ENCODE measurements at places on chromosomes 2 and 18.
A peak's percentile ranks its signal among the peaks of the same experiment; 100 is the strongest.

- DNase-seq, result peak; percentile 24
Measured at GRCh38 chr2:239061824-239062570, 214.1 kb downstream of the TWIST2 start.

GRCh38 chr2:203599509-203599908 is 64.4 kb upstream of the RAPH1 start:
- DNase-seq, result no peak

DNA sequence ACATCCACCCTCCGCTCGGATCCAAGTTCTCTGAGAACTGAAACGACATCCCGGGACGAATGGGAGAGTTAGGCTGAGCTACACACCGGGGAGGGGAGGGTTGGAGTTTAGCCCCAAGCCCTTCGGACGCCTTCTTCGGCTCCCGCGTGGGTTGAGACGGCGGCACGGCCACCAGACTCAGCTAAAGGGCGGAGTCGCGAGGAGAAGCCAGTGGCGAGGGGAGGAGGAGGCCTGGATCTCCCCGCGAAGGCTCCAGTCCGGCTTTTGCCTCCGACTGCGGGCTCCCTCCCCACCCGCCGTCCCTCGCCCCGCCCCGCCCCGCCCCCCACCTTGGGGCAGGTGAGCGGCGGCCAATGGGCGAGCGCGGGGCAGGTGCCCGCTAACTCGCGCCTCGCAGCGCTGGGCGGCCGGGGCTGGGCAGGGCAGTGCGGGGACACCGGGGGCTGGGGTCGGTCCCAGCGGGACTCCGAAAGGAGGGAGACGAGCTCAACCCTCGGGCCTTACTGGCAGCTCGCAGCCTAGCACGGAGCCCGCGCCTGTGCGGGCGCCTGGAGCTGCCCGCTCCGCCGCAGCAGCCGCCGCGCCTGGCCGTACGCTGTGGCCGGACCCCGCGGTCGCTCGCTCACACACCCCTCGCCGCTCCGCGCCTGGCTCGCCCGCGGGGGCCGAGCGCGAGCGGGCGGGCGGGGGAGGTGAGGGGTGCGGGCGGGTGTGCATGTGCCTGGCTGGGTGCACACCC is at the start of gene EMX1:
Gene EMX1 (plus strand): TSS at position 382 of the 739 bp plus-strand sequence. CDS start 334 bp downstream, at position 716.
- peak; percentile 84 for DNase-seq

GRCh38 chr2:145918951-145919350 is 1399.0 kb upstream of the ZEB2 start:
- DNase-seq, result no peak

DNA sequence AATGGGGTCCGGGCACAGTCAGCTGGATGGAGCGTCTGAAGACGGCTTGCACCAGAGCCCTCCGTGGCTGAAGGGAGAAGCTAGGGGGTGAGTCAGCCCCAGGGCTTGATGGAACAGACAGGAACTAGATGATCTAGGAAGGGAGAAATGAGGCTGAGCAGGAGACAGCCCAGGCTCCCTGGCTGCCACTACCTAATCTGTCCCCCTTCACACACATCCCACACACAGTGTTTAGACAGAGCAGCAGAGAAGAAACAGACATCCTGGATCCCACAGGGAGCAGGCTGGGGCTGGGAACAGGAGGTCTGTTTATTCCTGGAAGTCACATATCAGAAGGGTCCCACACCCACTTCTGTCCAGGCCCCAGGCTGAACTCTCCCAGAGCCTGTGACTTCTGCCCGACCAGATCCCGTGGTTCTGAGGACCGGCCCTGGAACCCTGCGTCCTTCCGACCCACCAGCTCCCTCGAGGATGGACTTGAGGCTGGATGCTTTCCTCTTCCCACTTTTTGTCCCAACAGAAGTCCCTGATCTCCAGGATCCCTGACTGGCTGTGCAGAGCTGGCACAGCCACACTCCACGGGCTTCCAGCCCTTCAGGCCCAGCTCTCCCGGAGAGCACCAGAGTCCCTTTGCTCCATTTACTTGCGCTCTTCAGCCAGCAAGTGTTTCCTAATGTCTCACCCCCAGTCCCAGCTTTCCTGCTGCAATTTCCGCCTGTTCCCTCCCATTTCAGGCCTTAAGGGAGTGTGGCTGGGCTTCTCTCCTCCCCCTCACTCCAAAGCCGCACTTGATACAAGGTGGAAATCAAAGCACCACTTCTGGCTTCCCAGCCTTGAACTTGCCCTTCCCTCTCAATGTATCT is 1.5 kb upstream of the GPBAR1 start:
- DNase-seq, result no peak

DNA sequence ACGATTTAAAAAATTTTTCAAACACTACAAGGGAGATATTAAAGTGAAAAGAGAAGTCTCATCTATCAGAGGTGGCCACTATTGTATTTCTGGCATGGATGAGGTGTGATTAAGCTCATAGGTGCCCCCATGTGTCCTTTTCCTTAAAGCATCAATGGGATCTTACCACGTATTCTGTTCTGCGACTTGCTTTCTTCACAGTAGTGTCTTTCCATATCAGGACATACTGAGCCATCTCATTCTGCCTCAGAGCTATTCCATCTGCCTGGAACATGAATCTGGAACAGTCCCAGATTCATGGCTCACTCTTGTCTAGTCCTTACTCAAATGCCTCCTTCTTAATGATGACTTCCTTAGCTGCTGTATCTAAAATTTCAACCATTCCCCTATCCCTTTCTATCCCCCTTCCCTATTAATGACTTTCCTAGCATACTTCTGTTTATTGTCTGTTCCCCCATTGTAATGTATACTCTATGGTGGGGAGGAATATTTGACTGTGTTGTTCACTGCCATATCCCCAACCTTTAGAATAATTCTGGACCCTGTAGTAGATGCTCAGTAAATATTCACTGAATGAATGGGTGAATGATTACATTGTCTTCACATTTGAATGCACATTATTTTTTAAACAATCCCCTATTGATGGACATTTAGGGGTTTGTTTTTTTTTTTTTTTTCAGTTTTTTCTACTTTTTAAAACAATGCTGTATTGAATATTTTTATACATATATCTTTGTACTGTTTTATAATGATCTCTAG is 11.1 kb downstream of the STAMBP start:
- no peak for DNase-seq

GRCh38 chr2:200454927-200455801 is 54.7 kb downstream of the KCTD18 start:
- no peak for DNase-seq

DNA sequence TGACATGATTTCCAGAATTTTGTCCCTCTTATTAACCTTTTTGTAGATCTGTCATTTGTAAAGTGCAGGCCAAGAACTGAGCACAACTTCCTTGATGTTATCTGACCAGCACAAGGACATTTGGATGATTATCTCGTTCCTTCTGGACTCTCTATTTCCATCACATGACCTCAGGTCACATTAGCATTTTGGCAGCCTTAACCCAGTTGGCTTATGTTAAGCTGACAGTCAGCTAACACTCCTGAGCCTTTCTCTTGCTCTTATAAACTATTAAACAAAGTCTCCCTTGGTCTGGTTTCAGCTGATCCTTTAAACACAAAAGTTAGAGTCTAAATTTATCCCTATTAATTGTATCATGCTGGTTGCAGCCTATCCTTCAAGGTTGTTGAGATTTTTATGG is 167.2 kb upstream of the RBBP8 start:
- peak; percentile 40 for DNase-seq

DNA sequence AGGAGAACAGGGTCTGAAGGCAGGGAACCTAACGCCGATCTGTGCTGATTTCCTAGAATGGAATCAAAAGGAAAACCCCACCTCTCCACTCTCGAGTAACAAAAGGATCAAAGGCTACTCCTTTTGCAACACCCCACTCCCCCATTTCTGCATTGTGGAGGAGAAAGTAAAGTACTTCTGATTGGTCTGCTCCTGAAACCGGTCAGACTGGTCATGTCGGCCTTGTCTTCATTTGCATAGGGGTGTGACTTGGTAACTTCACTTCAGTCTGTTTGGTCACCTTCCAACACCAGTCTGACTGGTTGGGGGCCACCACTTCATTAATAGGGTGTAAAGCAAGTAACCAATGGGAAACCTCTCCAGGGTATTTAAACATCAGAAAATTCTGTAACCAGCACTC is 771.9 kb downstream of the ERBB4 start:
- peak; percentile 76 for DNase-seq

DNA sequence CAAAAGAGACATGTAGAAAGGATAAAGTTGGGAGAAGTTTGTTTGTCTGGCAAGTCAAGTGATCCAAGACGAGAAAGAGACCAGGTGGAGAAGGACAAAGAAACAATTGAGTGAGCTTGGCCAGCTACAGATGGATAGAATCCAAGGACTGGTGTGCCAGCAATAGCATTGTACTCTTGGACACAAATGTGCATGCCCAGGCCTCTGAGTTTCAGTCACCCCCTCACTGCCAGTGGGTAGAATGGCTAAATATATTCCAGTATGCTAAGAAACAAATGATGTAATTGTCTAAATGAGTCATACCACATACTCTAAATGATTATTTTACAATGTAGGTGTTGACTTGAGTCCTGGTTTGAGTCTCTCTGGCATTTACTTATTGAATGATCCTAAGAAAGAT is 881.3 kb downstream of the LRRTM4 start:
- no peak for DNase-seq

- DNase-seq, result no peak
Measured at GRCh38 chr18:13558124-13558523, 168.2 kb downstream of the FAM210A start.

- DNase-seq, result peak; percentile 94
Measured at GRCh38 chr2:110101280-110101844, 14.3 kb downstream of the MALL start.

DNA sequence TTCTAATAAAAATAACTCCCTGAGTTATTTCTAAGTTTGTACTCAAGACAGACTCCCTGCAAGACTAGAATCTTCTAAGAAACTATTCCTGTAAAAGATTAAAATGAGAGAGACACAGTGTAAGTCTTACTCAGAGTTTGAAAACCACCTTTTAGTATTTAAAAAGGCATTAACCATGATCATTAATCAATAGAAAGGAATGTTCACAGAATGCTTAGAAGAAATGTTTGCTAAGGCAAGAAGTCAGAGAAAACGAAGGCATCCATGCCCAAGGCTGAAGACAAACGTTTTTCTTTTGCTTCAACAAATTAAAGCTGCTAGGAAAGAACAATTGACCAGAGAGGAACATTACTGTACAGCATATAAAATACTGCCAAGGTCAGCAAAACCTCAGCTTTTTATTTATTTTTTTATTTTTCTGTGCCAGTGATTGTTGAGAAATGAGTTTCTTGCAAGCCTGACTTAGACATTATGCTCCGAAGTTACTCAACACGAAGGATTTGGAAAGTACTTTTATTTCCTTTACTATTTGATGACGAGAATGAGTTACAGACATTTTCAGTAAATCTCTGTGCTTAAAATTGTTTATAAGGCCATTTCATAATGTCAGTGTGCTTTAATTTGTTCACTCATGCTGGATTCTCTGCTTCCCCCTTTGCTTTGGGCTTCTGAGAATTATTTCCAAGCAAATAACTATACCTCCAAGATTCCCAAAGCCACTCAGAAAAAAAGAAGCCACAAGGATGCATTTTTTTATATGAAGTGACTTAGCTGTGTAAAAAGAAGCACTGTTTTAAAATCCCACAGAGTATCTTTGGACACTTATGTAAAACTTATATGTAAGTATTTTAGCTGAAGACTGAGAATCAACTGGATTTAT is 20.5 kb downstream of the RND3 start:
- no peak for DNase-seq

- no peak for DNase-seq
Measured at GRCh38 chr2:48424356-48424755, 105.6 kb upstream of the STON1 start.

- DNase-seq, result no peak
Measured at GRCh38 chr2:238997137-238997390, 149.2 kb downstream of the TWIST2 start.

GRCh38 chr18:48328473-48329210 is 80.5 kb downstream of the ZBTB7C start:
- no peak for DNase-seq

DNA sequence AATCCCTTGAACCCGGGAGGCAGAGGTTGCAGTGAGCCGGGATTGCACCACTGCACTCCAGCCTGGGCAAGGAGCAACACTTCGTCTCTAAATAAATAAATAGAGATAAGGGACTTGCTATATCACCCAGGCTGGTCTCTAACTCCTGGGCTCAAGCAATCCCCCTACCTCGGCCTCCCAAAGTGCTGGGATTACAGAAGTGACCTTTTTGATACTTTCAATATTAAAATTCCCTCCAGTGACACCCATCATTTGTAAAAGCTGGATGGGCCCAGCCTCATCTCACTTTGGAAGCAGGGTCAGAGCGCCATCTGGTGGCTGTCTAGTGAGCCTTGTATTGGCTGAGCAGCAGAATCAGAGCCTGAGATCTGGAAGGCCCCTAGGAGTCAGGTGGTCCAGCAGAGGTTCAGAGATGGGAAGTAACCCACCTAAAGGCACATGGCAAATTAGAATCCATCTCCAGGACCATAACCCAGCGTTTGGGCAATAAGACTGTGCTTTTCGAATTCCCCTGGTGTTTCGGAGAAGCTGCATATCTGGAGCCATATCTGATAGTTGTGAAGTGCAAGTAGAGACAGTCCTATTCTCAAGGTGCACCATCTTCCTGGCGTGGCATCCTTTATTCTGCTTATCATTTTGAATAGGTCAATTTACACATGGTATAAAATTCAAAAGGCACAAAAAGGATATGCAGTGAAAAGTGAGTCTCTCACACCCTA is 18.3 kb upstream of the SLC35F6 start:
- peak; percentile 76 for DNase-seq

DNA sequence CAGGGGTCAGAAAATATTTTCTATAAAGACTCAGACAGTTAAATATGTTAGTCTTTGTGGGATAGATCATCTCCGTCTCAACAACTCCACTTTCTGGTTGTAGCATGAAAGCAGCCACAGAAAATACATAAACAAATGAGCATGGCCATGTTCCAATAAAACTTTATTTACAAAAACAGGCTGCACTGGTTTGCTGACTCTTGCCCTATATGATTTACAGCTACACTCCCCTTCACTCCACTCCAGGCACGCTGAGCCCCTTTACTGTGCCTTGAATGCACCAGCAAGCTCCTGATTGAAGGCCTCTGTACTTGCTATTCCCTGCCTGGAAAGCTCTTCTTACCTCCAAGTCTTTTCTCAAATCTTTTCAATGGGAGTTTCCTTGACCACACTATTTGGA is 5.8 kb upstream of the STAMBP start:
- DNase-seq, result no peak

DNA sequence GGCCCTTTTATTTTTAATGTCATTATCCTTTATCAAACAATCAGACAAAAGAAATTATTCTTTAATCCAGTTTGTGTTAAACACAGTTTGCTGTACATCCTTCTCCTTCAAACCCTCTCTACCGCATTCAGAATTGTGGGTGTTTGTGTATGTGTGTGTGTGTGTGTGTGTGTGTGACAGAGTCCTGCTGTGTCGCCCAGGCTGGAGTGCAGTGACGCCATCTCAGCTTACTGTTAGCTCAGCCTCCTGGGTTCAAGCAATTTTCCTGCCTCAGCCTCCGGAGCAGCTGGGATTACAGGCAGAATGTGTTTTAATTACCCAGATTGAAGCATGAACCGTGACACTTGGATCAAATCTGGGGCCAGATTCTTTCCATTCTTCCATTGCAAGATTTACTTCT is 723.7 kb downstream of the DCDC2C start:
- DNase-seq, result no peak

- DNase-seq, result no peak
Measured at GRCh38 chr18:63817441-63818051, 42.3 kb downstream of the SERPINB7 start.
